ENCODE measurements at places on chromosomes 2 and 18.
A peak's percentile ranks its signal among the peaks of the same experiment; 100 is the strongest.

GRCh38 chr2:100642425-100642824 is 79.6 kb downstream of the PDCL3 start:
- no peak for DNase-seq

- DNase-seq = no peak
These were observed 62.2 kb downstream of the EDAR start for GRCh38 chr2:108926561-108927380.

DNA sequence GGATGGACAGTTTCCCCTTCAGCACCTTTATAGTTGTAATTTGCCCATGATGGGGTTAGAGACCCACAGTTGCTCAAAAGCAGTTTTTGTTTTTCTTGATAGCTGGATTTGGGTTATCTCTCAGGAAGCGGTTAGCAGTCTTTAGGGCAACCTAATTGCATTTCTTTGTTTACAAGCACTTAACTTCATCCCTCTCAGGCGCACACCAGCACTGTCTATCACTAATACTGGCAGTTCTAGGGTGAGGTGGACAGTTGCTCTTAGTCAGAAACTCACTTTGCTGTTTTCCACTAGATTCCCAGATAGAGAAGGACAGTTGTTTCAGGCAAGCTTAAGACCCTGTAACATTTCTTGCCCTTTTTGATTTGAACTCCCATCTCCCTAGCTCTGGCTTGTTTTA is 146.0 kb downstream of the AGAP1 start:
- DNase-seq = no peak

- DNase-seq = no peak
These were observed 3.0 kb upstream of the NCKAP5 start for GRCh38 chr2:133571249-133571648.

DNA sequence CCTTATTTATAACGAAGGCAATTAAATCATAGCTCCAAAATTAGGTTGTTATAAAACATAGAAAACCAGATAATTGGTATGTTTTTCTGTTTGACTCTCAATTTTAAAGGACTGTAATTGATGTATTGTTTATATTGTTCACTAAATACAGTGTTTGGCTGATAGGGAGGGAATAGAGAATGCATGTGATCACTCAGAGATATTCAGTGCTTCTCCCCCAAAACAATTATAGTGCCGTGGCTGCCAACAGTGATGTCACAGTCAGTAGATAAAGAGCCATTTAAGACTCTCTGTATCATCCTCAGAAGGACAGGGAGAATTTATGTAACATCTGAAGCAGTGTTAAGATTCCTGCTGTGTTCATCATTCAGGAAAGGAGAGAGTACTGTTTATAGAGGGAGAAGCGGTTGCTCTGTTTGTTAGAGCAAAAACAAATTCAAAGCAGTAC is 69.6 kb downstream of the PHLPP1 start:
- no peak for DNase-seq

DNA sequence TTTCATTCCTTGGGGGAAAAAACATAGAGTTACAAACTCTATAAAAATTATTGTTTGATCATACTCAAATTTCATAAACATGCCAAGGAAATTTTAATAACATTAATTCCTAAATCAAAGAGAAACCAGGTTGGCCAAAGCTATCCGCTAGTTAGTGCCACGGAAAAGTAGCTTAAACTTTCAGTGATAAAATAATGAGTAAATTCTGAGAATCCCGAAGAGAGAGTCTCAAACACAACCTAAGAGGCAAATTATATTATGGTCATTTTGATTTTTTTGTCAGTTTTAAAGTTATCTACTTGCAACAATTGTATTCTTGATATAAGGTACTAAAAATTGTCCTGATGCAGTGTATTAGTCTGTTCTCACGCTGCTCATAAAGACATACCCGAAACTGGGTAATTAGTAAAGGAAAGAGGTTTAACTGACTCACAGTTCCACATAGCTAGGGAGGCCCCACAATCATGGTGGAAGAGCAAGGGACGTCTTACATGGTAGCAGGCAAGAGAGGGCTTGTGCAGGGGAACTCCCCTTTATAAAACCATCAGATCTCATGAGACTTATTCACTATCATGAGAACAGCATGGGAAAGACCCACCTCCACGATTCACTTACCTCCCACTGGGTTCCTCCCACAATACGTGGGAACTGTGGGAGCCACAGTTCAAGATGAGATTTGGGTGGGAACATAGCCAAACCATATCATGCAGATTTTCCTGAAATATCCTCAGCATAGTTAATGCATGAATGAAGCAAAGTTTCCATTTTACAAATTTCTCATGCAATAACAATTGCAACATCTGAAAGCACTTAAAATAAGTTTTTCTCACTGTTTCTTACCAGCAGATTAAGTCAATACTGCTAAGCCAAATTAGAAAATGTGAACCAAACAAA is 205.9 kb upstream of the STK17B start:
- DNase-seq = no peak

- DNase-seq = no peak
These were observed 17.0 kb downstream of the TOGARAM2 start for GRCh38 chr2:28997847-28998735.

- DNase-seq = no peak
These were observed 170.4 kb downstream of the ZNF407 start for GRCh38 chr18:74768096-74768495.

DNA sequence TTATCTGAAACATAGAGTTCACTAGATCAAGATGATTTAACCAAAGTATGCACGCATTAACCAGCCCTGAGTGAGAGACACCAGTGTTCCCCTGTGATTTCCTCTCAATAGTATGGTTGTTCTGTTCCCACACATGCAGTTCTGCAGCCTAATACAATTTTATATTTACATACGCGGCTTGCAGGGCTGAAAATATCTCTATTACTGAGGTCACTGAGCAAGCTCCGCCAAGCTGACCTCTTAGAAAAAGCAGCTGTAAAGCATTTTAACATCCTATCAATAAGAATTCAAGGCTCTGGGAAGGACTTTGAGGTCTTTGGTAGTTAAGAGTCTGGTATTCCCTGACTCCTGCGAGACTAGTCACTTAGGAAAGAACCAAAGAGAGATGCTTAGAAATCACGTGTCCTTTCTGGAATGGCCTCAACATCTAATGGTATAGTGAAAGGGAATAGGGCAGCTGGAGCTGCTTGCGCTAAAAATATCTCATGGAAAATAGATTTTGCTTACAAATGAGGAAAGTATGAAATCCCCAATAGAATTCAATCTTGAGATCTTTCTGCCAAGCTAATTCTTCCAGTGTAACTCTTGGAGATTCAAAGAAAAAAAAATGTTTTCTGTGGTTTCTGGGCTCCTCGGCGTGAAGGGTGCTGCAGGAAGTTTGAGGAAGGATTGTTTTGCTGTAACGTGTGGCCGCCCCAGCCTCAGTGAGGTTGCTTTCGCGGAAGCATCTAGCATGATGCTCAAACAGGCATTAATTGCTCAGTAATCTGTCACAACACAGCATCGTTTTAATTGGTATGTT is 59.2 kb downstream of the DOCK10 start:
- no peak for DNase-seq

GRCh38 chr2:163626639-163627109 is 109.1 kb downstream of the FIGN start:
- DNase-seq = no peak

GRCh38 chr2:3117650-3118216 is 259.9 kb downstream of the EIPR1 start:
- DNase-seq = no peak

DNA sequence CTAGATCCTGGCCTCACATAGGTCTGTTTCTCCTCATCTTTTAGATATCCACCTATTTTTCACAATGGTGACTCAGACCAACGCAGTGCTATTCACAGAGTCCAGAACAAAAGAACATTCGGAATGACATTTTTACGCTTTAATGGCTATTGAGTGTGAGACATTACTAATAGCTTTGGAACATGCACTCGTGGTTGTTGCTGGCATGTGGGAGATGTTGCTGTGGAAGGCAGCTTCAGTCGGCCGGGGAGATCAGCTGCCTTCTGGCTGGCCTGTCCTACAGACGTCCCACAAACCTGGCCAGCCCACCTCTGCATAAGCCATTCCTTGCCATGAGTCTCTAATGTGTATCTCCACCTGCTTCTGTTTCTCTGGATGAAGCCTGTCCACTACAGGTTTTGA is 3.4 kb downstream of the MBP start:
- DNase-seq = peak; percentile 95

DNA sequence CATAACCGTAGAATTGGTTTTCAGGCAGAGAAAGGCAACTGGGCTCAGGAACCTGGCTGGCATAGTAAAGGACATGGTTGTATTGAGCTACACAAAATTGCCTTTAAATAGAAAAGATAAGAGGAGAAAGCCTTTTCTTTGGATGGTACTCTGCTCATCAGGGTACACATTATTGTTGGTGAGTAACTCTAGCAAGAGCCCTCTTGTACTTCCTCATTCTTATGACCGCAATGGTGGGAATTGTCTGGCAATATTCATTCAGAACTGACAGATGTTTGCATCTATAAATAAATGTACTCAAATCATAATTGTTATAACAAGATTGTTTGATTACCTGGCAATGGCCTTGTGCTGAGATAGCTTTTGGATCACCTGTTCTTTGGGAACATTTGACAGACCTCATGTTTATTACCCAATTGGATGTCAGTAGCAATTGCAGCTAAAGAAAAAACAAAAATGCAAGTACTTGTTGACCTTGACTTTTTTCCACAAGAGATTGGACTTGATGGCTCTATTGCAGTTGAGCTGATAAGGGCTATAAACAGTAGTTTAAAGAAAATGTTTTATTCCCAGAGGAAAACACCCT is 43.9 kb downstream of the MEIS1 start:
- DNase-seq = peak; percentile 26

GRCh38 chr18:69002233-69002632 is 204.4 kb downstream of the CCDC102B start:
- no peak for DNase-seq

DNA sequence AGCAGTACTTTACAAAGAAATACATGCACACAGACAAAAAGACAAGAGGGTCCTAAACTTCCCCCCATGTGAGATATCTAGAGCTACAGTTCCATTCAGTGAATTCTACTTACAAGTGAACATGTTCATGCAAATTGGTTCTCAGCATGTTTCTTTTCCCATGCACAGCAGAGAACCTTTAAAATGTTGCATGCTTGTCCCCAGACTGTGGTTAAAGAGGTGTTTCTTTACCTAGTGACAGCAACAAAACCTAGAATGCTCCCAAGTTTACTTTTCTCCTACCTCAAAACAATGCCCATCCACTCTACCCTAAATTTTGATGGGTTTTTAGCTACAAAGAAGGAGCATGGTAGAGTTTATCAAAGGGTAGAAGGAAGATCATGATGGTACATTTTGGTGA is 43.7 kb downstream of the FN1 start:
- DNase-seq = no peak

- peak; percentile 79 for DNase-seq
These were observed 55.0 kb downstream of the MAPK4 start for GRCh38 chr18:50614838-50615237.

DNA sequence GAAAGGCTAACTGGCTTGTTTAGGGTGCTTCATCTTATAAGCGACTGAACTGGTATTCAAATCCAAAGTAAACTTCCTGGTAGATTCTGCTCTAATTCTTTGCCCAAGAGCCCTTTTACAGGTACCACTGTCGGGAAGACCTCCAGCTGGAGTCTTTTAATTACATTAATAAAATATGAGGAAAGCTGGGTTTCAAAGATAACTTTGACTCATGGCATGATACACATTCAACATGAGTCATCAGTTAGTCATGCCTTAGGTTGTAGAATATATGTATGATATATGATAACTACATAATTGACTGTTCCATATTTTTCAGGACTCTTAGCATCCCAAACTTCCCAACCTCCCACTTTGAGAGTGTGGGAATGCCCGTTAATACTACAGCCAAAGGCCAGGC is 32.3 kb downstream of the ZCCHC2 start:
- DNase-seq = peak; percentile 64

DNA sequence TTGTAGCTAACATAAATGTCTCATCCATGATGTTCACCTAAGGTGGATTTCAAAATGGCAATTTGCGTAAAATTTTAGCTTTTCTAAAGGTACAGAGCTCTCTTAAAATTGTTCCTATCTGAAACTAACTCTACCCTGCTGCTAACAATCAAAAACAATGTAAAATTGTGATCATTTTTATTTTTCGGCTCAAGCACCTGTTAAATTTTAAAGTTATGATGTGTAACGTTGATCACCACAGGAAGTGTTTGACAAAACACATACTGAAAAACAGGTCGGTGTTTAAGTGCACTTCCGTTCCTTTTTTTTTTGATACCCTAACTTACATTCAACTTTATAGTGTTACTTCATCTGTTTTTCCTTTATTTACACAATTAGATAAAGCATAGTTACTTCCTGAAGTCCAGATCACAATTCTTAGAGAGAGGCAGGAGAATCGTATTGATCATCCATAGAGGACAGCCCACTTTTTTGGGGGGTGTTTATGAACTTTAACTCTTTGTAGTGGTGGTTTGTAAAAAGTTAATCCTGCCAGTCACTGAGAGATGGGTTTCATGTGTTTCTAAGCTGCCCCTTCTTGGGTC is 6.0 kb upstream of the NCK2 start:
- no peak for DNase-seq

DNA sequence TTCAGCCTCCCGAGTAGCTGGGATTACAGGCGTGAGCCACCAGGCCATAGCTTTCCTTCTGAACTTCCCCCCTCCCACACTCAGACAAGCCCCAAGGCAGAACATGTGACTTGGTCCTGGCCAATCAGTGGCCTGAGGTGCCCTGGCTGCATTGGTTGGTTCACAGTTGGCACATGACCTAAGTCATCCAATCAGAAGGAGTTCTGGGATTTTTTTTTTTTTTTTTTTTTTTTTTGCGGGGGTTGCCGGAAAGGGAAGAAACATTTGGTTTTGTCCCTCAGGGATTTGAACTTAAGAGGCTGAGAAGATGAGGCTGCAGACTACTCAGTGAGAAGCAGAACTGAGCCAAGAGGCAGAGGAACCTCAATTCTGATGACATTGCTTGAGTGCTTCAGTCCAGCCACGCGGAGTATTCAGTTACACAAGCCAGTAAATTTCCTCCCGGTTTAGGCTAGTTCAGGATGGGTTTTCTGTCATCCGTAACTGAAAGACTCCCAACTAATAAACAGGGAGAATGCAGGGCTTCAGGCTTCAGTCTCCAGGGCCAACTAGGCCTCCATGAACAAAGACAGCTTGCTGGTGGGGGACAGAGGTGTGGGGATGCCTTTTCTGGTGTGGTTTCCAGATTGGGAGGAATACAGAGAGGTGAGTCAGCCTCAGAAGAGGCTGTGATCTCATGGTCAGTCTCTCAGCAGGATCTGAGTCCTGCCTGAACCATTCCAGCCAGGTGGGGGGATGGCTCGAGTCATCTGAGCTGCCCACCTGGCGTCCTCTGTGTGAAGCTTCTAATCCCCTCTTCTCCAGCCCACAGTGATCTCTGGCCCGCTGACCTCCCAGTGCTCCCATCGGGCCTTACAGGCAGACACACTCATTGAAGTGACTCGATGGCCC is 9.2 kb downstream of the PTMA start:
- DNase-seq = peak; percentile 55

DNA sequence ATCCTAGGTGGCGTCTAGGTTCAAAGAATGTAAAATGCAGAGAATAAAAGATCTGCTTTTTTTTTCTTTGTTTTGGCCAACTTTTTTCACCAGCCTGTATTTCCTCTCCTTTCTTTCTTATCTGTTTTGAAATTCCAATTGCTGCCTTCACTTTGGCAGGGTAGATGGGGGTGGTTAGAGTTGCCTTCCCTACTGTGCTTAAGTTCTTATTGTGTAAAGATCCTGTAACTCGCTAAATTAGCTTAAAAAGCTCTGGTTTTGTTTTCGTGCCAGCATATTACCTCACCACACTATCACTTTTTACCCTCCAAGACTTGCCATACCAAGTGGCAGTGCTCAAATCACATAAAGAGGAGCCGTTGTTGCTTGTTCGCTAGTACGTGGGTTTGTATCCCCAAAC is 921.7 kb downstream of the DPP10 start:
- no peak for DNase-seq
